Pancreas (tissue), 10 donors: ENCODE measurements at places on chromosomes 5 and 9. TPM values are rescaled to one million over a fixed set of nuclear protein-coding genes. Genes with fewer than 3 reads are reported as not detected.
A peak's percentile ranks its signal among the peaks of the same experiment; 100 is the strongest.

GRCh38 chr5:56745864-56746263 is 69.5 kb upstream of the MAP3K1 start:
- H3K27me3 ChIP-seq = no peaks in the 10 kb centered on the region
- H3K4me3 ChIP-seq = no peak overlapping the region
- no peak for DNase-seq
- H3K4me1 ChIP-seq = no peaks in the 10 kb centered on the region
- H3K36me3 ChIP-seq = no peaks in the 10 kb centered on the region

- H3K4me3 ChIP-seq = no peak overlapping the region
- H3K4me1 ChIP-seq = no peaks in the 10 kb centered on the region
- no peak for DNase-seq
- H3K27me3 ChIP-seq = no peaks in the 10 kb centered on the region
- no peak overlapping the region for H3K27ac ChIP-seq
These were observed 252.6 kb downstream of the ACTL7B start for GRCh38 chr9:108603141-108603540.

GRCh38 chr9:133701321-133701980 is 36.7 kb downstream of the SARDH start:
- no peaks in the 10 kb centered on the region for H3K27me3 ChIP-seq
- no peak overlapping the region for H3K4me3 ChIP-seq
- H3K36me3 ChIP-seq = no peaks in the 10 kb centered on the region
- DNase-seq = peak; percentile 45
- no peaks in the 10 kb centered on the region for H3K4me1 ChIP-seq
- no peak overlapping the region for H3K27ac ChIP-seq

- H3K27me3 ChIP-seq = no peaks in the 10 kb centered on the region
- H3K4me3 ChIP-seq = no peak overlapping the region
- DNase-seq = no peak
- H3K36me3 ChIP-seq = no peaks in the 10 kb centered on the region
- no peak overlapping the region for H3K27ac ChIP-seq
These were observed 118.1 kb upstream of the ZNF366 start for GRCh38 chr5:72625332-72625731.

Gene MUSK
- total RNA-seq = not detected

Gene LCNL1
- not detected for total RNA-seq
